Testis (tissue), 5 donors: ENCODE measurements at places on chromosomes 3 and 15.

DNA sequence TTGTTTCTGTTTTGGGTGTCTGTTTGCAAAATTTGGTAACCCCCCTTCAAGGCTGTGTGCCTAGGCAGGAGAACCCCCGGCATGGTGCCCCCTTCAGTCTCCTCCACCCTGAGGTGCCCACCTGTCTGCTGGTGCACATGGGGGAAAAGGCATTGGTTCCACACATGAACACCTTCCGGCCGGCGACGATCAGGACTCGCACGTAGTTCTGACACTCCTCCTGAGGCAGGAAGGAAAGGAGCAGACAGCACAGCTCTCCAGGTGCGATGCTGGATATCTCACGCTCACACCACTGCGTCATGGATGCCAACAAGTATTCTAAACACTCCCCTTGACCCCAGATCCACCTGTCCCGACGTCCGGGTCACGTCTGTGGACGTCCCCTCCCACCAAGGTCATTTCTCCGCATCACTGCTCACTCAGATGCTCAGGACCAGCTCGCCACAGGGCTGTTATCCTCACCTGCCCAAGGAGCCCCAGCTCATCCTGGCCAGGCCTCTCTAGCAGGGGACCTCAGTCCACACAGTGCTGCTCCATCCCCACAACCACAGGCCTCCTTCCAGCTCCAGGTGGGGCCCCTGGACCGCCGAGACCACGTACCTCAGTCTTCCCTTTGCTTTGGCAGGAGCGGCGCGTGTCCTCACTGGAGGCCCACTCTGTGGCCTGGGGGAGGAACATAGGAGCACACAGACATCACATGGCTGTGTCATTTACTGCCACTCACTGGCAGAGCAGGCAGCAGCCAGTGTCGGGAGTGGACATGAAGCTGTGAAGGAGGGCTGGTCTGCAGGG is 99.0 kb downstream of the SEMA5B start:
- DNase-seq: no peak

- DNase-seq: peak; percentile 79
Observed at GRCh38 chr3:149717391-149718056, 34.8 kb downstream of the COMMD2 start.

DNA sequence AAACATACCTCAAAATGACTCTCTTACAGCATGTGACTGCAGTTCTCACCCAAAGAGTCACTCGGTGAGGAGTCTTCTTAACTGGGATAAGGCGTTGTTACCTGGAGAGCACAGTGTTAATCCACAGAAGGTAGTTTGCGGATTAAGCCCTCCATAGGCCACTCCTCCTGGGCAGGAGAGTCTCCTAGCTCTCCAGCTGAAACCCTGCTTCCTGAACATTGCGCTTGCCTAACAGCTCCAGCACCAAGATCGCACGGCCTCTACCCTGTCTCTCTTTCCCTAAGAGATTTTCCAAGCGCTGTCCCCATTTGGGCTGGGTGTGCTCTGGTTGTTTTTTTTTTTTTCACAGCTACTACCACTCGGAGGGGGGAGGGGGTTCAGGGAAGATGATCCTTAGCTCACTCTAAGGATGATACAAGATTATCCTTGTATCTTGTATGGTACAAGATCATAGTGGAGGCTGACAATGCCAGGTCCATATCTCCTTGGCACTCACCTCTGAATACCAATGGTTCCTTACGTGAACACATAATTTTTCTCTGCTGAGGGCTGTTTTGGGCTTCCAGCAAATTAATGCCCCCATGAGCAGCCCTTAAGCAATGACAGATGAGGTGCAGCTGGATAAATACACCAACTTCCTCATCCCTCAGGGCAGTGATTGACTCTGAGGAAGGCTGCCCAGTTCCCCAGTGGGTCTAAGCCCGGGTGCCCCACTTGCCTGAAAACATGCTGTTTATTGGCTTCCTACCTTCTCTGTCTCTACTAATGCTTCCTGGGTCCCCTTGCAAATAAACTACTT is 185.2 kb upstream of the TSC22D2 start:
- DNase-seq: no peak

DNA sequence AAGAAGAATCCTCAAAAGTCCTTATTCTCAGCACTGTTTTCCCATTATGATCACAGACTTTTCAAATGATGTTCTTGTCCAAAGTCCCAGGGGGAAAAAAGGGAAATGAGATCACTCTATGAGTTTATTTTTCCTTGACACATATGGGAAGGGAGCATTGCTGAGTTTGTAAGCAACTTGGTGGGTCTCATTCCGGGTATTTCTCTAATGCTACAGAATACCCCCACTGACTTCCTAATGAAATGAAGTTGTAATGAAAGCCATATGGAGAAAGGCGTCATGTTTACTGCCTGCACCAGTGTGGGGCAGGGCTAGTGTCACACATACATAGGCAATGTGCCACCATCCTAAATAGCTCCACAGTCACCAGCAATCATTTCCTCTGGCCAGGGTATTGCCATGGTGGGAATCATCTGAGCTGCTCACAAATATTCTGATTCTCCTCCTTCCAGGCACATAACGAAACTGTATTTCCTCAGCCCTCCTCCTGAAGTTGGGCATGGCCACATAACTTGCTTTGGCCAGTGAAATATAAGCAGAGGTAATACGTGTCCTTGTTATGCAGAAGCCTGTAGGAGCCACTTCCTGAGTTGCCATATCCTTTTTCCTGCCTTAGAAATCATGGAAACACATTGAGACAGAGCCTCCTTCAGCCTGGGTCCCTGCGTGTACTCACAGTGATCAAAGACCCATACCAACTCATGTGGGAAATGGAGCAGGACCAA is 41.0 kb upstream of the C15orf61 start:
- DNase-seq: no peak

DNA sequence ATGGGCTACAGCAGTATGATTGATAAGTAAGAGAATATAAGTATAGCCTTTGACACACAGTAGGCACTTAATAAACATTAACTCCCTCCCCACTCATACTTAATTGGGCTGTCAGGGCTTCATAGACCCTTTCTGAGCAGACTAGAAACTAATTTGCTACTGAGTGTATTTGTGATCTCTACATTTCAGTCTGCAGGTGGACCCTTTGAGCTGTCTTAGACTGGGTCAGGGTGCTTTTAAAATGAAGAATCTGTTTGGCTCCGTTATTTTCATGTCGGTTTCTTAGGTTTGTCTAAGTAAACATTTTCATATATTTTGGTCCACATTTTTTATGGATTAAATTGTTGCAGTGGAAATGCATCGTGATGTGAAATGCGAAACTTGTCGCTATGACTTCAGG is 50.3 kb upstream of the SELENOK start:
- DNase-seq: peak; percentile 23

GRCh38 chr3:106257172-106257571 is 388.4 kb upstream of the CBLB start:
- DNase-seq: no peak

DNA sequence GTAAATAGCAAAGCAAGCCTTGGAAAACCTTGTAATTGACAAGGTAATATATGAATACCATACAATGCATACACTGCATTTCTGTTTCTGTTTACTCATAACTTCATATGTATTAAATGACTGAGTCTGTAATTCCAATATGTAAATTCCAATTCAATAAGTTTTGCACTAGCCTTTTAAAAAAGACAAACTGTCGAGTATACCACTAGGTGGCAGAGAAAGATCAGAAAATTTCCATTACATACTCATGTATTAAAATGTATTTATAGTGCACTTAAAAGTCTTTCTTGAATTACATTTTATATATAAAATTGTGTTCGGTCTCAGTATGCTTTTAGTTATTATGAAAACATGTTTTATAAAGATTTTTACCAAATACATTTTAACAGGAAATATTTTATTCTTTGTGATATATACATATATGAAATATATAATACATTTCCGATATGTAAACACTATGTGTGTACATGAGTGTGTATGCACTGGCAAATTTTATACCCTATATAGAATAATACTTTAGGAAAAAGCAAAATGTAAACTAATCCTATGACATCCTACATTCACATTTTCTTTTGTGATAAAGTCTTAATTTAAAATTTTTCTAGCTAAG is 216.8 kb downstream of the VGLL3 start:
- DNase-seq: no peak

- peak; percentile 43 for DNase-seq
Observed at GRCh38 chr3:81302045-81302444, 459.4 kb downstream of the GBE1 start.

- DNase-seq: no peak
Observed at GRCh38 chr15:93837450-93837849, 393.9 kb upstream of the MCTP2 start.

DNA sequence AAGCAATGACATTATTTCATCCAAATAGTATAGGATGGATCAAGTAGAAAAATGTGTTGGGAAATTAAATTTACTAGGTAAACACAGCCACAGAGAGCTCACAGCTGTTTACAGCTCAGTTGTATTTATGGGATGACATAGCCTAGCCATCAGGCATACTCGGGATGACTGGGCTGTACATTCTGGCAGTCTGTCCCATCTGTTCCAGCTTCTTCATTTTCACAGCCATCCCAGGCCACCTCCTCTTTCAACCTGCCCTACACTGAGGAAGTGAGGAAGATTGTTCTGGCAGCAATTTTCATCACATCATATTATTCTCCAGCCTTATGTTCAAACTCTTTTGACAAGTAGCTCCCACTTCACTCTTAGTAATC is 98.4 kb upstream of the PFN2 start:
- DNase-seq: no peak

DNA sequence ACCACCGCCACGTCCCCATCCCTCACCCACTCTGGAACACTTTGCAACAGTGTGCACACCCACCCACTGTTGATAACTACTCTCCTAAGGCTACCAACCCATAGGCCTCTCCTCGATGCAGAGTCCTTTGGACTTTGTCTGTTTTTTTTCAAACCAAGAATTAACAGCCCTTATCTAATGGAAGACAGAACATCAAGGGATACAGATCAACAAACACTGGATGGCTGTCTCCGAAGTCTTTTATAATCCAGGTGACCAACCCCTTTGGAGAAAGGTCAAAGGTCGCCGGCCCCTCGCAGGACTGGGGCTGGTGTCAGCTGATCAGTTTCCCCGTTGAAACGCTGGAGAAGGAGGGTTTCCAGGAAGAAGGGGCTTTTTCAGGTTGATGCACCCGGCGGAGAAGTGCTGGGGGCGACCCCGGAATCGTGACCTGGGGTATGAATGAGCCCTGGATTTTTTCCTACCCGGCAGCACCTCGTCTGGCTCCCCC is 532 bp downstream of the B4GALT4 start:
- peak; percentile 59 for DNase-seq

DNA sequence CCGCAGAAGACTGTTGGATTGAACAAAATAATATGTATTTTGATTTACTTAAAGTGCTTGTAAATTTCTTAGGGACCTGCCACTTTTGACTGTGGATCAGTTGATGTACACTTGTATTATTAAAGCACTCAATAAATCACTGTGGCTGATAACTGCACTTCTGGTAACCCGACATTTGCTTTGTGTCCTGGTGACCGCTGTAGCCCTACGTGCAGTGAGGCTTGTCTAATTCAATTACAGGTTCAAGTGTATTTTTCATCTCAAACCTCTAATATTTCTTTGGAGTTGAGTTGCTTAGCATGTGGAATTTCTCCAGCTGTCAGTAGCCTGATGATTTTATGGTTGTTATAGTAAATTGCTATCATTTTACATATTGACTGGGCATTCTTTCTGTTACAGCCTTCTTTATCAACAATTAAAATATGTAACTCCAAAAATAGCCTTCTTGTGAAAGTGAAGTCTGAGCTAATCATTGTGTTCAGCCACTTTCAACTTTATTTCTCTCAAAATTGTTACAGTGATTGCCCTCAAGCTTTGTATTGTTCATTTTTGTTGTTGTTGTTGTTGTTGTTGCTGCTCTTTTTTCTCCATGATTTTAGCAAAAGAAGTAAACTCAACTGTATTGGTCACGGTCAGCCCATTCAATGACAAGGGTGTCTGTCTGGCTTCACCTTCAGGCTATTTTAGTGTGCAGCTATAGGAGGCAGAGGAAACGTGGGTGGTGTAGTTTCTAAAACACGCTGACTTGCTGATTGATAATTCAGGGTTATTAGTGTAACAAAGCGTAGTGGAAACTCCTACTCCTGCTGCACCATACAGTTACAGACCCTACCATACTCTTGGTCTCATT is 215.1 kb upstream of the UBE2E1 start:
- DNase-seq: no peak

DNA sequence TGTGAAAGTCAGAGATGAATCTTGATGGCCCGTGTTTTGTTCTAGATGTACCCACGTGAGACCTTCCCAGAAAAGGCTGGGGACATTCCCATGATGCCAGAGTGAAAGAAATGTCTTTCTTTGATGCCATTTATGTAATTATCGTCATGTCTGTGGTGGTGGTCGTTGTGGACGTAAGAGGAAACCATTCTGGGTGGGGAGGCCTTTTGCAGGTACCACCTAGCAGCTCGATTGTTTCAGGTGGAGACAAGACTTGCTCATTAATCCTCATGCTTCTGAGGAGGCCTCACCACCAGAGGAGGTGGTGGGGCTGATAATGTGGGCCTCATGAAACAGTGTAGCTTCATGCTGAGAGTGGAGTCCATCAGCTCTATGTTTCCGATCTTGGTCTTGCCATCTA is 58.1 kb upstream of the USP3 start:
- no peak for DNase-seq
